Cerebellum (tissue), 4 donors: ENCODE measurements at places on chromosomes 4 and X. TPM values are rescaled to one million over a fixed set of nuclear protein-coding genes. Genes with fewer than 3 reads are reported as not detected.

The CASK gene
- total RNA-seq, result 108 TPM

The GAGE2A gene
- total RNA-seq, result not detected

The SPOCK3 gene
- total RNA-seq, result 66.6 TPM

The SSX4 gene
- not detected for total RNA-seq

The SAGE1 gene
- not detected for total RNA-seq

The PAGE4 gene
- not detected for total RNA-seq

The USP17L11 gene
- total RNA-seq, result not detected

The F8A2 gene
- not detected for total RNA-seq

The SH3RF1 gene
- 27.2 TPM for total RNA-seq

The PAGE1 gene
- not detected for total RNA-seq

The TEX13A gene
- not detected for total RNA-seq

The SH2D1A gene
- not detected for total RNA-seq

The CNGA1 gene
- 0.18 TPM for total RNA-seq
